ENCODE measurements at places on chromosomes 4 and X.

DNA sequence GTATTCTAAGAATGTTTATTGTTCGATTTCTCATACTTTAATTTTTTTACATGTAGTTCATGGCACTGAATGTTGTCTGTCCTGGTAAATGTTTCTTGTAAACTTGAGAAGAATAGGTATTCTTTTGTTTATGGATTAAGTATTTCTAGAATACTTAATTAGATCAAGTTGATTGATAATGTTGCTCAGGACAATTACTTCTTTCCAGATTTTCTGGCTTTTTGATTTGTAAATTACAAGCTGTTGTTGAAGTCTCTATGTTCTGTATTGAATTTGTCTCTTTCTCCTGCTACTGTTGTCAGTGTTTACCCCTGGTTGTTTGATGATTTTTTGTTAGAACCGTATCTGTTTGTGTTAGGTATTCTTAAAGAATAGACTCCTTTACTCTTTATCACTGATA is 1720.9 kb upstream of the AGA start:
- no peak for DNase-seq

GRCh38 chr4:126180642-126181041 is 865.9 kb downstream of the FAT4 start:
- DNase-seq, result no peak

GRCh38 chrX:68376373-68376772 is 56.9 kb downstream of the OPHN1 start:
- no peak for DNase-seq

- DNase-seq, result no peak
These were observed 537 bp downstream of the RBM10 start for GRCh38 chrX:47145395-47146120.

GRCh38 chrX:78357342-78358055 is 30.1 kb upstream of the CYSLTR1 start:
- no peak for DNase-seq

- no peak for DNase-seq
These were observed 32.5 kb downstream of the LANCL3 start for GRCh38 chrX:37603938-37604409.

GRCh38 chrX:130172127-130172845 is 524 bp downstream of the RAB33A start:
- no peak for DNase-seq

GRCh38 chr4:53055274-53055673 is 193.2 kb downstream of the RASL11B start:
- DNase-seq, result no peak

GRCh38 chr4:74534121-74534520 is 89.2 kb downstream of the AREG start:
- no peak for DNase-seq

GRCh38 chr4:102335616-102336015 is 9.7 kb downstream of the SLC39A8 start:
- no peak for DNase-seq

DNA sequence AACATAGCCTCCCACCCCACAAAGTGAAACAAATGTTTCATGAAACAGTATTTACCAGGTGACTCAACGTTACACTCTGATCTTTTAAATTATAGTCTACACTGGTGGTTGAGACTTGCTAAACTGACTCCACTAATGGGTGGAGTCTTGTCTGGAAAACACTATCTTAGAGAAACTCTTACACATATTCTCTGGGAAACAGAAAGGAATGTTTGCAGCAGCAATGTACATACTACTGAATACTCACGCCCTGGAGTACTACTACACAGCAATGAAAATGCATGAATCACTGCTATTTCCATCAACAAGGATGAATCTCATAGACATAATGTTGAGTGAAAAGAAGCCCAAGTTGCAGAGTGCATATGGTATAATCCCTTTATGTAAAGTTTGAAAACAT is 208.5 kb upstream of the IGFBP7 start:
- no peak for DNase-seq

GRCh38 chr4:118761397-118762016 is 74.4 kb downstream of the SEC24D start:
- DNase-seq, result no peak

DNA sequence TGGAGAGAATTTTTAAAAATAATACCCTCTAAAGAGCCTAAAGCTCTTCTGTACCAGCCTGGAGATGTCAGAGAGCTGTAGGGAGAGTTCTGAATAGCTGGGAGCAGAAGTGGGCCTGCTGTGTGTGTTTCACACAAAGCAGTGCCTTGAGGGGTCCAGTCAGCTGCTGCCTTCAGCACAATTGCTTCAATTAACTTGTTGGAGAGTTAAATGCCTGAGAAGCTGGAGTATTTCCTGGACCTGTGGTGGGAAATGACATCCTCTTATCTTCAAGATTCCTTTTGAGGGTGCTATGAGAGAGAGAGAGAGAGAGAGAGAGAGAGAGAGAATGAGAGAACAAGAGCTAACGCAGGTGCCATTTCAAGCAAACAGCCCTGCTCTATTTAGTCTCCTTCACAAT is 96.2 kb upstream of the IL1RAPL2 start:
- no peak for DNase-seq

DNA sequence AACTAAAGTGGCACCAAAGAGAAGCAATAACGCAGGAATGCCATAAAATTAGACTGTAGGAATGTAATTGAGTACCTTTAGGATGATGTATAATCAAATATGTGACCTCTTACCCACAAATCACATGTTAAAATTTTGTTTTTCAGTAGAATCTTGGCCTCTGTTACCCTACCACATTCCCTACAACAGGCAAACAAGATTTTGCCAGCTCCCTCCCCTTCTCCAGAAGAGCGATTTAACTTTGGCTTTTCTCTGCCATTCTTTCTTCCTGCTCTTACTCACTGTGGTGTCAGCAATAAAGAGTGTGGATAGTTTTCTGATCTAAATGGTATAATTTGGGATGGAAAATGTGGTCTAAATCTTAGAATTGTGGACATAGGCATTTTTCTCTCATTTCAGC is 57.2 kb downstream of the TRIM2 start:
- no peak for DNase-seq

DNA sequence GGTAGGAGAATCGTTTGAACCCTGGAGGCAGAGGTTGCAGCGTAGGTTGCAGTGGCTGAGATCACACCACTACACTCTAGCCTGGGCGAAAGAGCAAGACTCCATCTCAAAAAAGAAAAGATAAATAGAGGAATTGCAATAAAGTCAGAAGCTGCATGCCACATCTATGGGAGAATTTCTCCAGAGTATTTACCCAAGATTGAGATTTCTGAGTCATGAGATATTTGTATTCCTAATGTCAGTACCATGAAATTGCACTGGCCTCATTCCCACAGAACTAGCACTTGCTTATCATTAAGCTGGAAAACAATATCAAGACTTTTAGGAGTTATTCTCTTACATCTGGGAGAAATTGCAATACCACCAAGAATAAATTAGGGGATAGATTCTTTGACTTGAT is 37.4 kb downstream of the ASIC5 start:
- no peak for DNase-seq

- DNase-seq, result no peak
These were observed 6.2 kb downstream of the MYL5 start for GRCh38 chr4:680551-680927.

GRCh38 chr4:123892368-123892976 is 495.9 kb downstream of the SPRY1 start:
- DNase-seq, result no peak

DNA sequence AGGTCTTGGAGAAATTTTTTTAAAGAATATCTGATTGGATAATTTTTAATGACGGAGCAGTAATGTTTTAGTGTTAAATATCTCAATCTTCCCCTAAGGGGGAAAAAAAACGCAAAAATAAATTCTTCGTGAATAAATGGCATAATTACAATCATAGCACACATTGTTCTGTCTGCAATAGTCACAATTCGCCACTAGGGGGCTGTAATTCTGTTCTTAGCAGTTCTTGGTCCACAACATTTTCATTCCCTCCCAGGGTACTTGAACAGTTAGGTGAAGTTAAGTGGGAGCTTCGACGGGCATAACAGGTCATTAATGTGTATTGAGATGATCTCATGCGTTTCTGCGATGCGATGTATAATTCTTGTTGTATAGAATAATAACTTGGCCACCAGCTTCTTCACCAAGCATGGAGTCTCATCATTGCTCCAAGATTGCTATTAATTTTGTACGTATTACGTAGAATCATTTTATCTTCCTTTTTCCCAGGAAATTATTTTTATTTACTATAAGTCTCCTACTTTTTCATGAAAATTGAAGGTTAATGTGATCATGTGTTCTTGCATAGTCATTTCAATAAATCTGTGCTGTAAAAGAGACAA is 27.2 kb downstream of the HTR2C start:
- DNase-seq, result peak; percentile 22

DNA sequence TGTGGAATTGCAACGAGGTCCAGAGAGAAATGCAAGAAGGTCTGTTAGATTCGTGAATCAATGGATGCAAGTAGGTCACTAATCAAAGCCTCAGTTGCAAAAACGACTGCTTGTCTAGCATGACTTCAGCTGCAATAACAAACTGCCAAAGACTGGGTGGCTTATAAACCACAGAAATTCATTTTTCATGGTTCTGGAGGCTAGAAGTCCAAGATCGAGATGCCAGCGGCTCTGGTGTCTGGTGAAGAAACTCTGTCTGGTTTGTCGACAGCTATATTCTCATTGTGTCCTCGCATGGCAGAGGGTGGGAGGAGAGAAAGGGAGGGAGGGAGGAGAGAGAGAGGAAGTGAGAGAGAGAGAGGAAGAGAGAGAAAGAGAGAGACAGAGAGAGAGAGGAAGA is 114.7 kb downstream of the MXRA5 start:
- DNase-seq, result no peak

DNA sequence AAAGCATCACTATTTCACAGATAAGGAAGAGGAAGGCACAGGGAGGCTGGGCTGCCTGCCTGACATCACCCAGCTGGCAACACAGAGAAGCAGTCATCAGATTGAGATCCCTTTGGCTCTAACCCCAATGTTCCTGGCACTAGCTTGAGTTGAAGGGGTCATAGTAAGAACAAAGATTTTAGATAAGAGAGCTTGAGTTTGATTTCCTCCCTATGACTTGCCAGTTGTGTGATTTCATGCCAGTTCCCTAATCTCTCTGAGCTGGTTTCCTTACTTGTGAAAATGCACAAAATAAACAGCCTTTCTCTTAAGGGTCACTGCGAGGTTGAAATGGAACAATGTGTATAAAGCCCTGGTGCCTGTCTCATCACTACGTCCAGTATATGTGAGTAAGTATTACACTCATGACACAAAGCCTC is 475.4 kb upstream of the HS3ST1 start:
- no peak for DNase-seq

- DNase-seq, result no peak
These were observed 91.5 kb upstream of the PPARGC1A start for GRCh38 chr4:23981328-23981727.

DNA sequence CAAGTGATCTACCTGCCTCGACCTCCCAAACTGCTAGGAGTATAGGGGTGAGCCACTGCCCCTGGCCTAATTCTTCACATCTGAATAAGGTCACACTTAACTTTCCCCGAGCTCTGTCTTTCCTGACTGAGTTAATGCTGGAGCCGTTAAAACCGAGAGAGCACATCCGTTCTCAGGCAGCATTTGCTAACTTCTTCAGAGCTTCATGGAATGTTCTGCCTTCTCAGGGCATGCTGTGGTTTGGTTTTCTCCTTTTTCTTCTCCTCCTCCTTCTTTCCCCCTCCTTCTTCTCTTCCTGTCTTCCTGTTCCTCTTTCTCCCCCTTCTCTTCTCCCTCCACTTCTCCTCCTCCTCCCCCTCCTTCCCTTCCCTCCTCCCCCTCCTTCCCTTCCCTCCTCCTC is 119.9 kb downstream of the ASMT start:
- no peak for DNase-seq

GRCh38 chr4:176726803-176727202 is 65.9 kb downstream of the VEGFC start:
- DNase-seq, result no peak

DNA sequence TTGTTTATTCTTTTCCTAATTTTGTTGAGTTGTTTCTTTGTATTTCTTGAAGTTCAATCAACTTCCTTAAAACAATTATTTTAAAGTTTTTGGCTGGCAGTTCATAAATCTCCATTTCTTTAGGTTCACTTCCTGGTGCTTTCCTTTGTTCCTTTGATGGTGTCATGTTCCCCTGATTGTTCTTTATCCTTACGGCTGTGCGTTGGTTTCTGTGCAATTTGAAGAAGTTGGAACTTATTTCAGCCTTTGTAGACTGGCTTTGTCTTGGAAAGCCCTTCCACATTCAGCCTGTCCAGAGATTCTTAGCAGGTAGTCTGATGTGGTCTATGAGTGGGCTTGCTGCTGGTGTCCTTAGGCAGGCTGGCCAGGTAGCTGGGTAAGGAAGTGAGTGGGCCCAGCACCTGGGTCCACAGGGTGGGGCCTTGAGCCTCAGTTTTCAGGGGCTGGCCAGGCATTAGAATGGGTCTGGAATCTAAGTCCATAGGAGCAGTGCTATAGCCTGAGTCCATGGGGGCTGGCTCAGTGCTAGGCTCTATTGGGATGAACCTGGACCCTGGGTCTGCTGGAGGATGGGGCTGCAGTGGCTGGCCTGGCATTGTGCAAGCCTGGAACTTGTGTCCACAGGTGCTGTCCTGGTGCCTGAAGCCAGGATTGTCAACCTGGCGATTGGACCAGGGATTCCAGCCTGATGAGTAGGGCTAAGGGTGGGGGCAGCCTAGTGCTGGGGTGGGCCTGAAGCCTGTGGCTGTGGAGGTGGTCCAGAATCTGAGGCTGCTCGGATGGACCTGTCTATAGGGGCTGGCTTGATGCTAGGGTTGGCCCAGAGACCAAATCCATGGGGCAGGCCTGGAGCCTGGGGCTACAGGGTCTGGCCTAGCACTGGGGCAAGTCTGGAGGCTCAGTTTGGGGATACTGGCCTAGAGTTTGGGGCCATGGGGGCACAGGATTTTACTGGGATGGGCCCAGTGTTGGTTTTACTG is 152.4 kb downstream of the STAG2 start:
- no peak for DNase-seq

Data from tibial artery (tissue), 4 donors.